CD4-positive, alpha-beta T cell treated with Interferon gamma for 1 hour (primary cell): ENCODE measurements at places on chromosomes 3 and 15.

- DNase-seq, result no peak
Measured at GRCh38 chr3:72232331-72232730, 447.4 kb upstream of the PROK2 start.

- DNase-seq, result no peak
Measured at GRCh38 chr3:63918321-63918720, 6.1 kb upstream of the SCAANT1 start.

DNA sequence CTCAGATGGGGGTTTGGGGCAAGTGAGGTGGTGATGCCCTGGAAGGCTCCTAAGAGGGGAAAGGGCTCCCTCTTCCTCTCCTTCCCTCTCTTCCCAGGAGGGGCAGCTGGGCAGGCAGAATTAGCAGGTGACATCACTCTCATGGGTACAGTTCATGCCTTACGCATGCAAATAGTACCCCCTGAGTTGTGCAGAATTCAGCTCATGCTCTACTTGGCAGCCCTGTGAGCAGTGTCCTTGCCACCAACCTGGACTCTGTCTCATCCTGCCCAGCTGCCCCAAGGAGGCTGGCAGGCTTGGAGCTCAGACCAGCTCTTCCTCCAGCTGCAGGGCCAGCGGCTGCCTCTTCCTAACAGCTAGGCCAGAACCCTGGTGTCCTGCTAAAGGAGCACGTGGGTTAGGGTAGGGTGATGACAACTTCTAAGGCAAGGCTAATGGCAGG, 3.3 kb downstream of the CHAC1 start:
- DNase-seq, result no peak

DNA sequence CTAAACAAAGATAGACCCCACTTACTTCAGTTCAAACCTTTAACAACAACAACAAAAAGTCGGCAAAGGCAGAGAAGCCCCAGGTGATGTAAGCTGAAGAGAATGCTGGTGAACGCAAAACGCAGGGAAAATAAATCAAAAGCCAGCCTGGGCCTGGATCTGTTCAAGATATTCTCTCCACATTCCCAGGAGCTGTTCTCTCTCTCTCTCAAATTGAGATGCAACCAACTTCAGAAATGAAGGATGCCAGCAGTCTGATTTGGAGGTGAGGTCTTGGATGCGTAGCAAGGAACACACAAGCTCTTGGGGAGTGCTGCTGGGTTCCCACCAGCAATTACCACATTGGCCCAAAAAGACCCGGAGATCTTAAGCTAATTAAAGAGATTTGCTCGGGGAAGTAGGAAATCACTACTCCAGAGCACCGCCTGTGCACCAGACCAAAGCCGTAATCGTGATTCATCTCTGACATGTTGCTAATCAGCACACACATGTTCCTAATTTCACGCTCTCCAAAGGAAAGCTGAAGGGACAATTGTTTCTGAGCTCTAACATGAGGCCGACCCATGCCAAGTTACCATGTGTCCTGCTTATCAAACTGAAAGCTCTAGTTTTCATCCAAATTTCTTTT, 37.1 kb downstream of the IL17RD start:
- no peak for DNase-seq

DNA sequence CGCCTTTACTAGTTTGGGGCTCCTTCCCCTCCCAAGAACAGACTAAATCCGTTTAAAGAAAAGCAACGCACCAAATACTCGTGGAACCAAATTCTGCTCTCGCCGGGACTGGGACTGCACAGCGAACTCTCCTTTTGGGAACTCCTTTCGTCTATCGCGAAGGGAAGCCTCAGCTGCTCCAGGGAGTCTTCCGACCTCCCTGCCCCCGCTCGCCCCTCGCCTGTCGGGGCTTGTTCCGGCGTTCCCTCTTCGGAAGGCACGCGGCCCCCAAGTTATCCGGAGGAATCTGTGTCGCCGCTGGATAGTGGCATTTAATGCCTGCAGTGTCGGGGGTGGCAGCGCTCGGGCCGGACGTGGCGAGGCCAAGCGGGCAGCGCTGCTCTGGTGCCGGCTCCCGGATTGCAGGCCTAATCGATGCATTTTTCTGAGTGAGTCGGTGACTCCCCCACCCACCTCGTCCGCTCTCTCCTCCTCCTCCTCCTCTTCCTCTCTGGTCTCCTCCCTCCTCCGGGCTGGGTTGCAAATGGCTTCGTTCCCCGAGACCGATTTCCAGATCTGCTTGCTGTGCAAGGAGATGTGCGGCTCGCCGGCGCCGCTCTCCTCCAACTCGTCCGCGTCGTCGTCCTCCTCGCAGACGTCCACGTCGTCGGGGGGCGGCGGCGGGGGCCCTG, at the start of gene TRIM71:
Gene TRIM71 (plus strand): TSS at position 440 of the 671 bp plus-strand sequence. CDS start 84 bp downstream, at position 524.
- no peak for DNase-seq

DNA sequence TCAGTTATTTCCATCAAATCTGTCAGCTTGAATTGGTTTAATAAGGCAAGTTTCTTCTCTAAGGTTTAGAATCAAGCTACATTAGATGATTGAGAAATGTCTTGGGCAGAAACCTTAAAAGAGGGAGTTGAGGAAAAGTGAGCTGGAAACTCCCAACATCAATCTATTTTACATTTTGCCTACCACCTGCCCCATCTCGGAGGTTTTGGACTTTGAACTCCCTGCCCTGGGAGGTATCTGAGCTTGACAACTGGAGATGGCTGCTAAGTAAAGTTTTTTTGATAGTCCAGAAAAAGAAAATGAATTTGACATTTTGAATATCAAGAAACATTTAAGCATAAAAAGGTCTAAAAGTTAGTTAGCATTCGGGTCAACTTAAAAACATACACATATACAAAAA, 234.2 kb downstream of the NFKBIZ start:
- DNase-seq, result no peak

- no peak for DNase-seq
Measured at GRCh38 chr3:60998858-60999257, 252.4 kb downstream of the FHIT start.

GRCh38 chr3:42815826-42816225, 6.6 kb downstream of the ACKR2 start:
- no peak for DNase-seq

GRCh38 chr3:163043074-163043473, 1546.5 kb downstream of the OTOL1 start:
- DNase-seq, result no peak

DNA sequence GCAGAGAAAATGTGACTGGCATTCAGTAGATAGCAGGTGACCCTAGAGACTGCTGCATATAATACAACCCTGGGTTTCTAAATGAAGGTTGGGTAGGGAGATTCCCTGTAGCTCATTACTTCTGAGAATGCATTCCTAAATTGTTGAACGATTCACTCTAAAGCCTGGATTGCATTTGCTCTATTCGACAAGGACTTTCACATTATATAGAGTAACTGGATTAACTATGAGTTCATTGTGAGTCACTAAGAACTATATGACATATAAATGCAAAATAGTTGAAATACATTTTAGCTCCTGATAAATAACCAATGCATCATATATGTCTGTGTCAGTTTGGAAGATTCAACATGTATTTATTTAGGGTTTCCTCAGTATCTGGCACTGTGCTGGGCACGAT, 294.7 kb upstream of the CCDC54 start:
- DNase-seq, result no peak

GRCh38 chr15:48710952-48711495, 65.5 kb upstream of the FBN1 start:
- DNase-seq, result no peak
